SK-N-DZ (cell line): ENCODE measurements at places on chromosomes 6 and 20.

DNA sequence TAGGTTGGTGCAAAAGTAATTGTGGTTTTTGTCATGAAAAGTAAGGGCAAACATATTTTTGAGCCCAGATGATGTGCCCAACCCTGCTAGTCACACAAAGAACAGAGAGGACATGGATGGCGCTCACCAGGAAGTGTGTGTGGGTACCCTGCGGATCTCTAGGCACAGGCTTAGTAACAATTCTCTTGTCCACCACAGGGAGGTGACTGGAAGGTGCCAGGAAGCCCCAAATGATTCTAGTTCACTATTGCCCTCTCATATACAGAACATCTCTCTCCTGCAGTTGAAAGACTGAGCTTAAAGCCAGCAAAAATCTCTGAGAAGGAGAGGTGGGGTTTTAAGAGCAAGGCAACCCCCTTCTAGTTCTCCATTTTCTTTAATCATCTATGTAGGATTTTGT, 272.1 kb upstream of the TAB2 start:
- no peak for DNase-seq

- DNase-seq, result no peak
Measured at GRCh38 chr6:100171533-100172321, 177.7 kb upstream of the MCHR2 start.

GRCh38 chr6:41658636-41659035, 20.4 kb downstream of the MDFI start:
- no peak for DNase-seq

DNA sequence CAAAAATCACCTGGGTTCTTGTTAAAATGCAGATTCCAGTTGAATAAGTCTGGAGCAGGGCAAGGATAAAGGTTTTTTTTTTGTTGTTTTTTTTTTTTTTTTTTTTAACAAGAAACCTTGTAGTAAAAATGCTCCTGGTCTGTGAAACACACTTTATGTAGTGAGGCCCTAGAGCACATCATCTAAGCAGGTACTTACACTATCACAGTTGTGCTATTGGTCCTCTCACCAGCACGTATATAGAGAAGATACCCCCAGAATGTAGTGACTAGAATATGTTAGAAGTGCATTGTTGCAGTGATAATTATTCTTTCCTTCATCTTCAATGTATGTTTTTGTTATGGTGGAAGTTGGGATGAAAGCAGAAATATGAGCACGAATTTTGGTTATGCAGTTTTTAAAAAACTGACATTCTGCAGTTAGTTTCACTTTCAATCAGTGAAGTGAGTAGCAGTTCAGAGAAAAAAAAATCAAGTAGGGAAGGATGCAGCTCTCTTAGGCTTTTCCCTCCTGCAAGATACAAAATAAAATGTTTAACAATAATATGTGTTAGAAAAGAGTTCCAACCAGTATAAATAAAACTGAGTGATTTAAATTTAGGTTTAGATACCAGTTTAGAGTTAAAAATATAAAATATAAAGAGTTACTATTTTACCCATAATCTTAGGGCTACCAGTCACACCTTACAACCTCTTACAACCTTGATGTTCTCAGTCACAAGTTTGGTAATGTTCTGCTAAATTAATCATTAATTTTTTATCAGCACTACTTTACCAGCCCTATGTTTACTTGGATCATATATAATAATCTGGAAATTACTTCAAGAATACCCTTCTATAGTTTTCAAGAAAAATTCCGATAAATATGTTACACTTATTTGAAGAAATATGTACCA, 9.2 kb upstream of the DEFB113 start:
- DNase-seq, result no peak

DNA sequence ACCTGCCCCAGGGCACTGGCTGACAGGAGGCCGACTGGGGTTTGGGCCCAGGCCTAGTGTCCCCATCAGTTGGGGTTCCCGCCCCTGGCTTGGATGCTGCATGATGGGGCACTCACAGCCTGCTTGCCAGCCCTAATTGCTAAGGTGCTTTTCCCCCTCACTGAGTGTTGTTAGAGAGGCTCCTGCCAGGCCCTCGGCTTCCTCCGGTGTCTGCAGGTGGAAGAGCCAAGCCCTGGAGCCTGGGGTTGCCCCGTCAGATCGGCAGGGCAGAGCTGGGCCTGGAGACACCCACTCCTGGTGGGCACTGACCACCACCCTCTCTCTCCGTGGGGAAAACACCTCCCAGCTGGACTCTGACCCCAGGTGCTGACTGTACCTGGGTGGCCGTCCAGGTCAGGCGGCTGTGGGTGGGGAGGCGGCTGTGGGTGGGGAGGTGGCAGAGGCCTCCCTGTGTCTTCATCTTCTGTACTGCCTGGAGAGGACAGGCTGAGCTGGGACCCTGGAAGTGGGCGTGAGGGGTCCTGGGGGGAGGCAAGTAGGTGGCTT, 6.0 kb upstream of the CABLES2 start:
- DNase-seq, result no peak

DNA sequence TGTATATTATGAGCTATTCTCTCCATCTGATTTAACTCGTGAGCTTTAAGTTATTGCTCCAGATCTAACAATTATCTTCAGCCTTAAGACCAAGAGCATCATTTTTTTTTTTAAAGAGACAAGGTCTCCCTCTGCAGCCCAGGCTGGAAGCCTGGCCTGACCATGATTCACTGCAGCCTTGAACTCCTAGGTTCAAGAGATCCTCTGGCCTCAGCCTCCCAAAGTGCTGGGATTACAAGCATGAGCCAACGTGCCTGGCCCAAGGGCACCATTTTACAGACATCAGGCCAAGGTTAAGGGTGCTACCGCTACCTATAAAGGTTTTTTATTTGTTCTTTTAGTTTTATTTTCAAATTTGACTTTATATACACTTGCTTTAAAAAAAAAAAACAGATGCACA, 2.3 kb downstream of the SUPT3H start:
- DNase-seq, result no peak

GRCh38 chr6:121335087-121336008, 1.1 kb upstream of the TBC1D32 start:
- no peak for DNase-seq

GRCh38 chr6:133244519-133244918, 3.4 kb downstream of the EYA4 start:
- DNase-seq, result no peak

GRCh38 chr6:139376604-139377218, 2.3 kb upstream of the CITED2 start:
- no peak for DNase-seq

DNA sequence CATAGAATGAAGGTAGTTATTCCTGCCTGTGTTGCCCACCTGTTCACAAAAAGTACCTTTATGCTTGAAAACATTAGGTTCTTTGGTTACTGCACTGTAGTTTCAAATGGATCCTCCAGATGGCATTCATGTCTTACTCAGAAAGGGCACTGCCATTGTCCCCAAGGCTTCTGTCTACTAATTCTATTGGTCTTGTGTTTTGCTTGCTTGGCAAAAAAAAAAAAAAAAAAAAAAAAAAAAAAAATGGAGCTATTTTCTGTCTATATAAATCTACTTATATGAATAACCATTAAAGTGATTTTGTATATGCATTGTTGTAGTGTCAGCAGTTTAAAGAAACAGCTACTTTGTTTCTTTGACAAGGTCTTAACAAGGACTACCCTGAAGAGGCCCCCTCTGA, 12.7 kb upstream of the EFHC1 start:
- no peak for DNase-seq

DNA sequence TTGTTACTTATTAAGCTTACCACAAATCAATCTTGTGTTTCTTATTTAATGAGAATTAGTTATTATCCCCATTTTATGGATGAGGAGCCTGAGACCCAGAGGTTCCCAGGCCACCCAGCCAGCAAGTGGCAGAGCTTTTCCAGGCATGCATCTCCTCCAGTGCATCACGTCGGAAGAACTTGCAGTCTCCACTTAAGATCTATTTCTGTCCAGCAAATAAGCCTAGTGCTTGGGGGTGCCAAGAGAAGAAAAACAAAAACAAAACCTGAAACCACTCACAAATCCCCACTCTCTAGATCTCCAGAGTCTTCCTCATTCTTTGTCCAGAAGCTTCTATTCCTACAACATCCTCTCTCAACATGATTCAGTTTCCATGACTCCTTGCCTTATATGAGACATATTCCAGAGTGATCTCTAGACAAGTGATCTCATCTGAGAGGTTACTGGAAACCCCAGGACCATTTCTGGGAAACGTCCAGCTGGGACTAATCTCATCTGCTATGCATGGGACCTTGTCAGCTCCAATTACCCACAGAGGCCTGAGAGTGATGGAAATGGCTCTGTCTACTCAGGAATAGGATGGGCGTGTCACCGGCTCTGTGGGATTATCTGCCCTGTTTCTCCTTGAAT, 4.1 kb downstream of the GUCA1B start:
- DNase-seq, result peak; percentile 74

GRCh38 chr20:62391165-62392076, 4.5 kb downstream of the RPS21 start:
- no peak for DNase-seq

- no peak for DNase-seq
Measured at GRCh38 chr20:44135012-44135412, 52.0 kb downstream of the JPH2 start.

DNA sequence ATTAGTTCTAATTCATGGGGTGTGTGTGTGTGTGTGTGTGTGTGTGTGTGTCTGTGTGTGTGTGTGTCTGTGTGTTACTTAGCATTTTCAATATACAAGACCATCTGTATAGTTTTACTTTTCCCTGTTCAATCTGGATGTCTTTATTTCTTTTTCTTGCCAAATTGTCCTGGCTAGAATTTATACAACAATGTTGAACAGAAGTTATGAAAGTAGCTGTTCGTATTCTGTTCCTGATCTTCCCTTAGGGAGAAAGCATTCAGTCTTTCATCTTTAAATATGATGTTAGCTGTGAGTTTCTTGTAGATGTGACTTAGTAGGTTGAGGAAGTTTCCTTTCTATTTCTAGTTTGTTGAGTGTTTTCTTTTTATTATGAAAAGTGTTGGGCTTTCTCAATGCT, 334.7 kb upstream of the RNF24 start:
- no peak for DNase-seq

DNA sequence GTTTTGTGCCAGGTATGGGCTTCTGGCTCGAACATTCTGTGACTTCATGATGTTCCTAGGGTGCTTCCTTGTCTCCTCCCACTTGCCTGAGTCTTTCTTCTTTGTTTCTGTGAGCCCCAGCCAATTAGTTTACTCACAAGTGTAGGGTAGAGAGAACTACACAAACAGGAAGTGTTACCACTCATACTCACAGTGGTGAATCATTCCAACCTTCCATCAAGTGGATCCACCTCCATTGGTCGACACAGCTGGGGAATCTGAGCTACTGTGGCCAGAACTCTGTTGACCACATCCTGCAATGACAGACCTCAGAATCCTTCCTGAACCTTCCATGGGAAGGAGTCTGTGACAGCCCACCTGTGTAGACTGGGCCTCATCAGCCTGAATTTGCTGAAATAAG, 76.8 kb downstream of the UNC5CL start:
- DNase-seq, result no peak

GRCh38 chr6:70415247-70415646, 1.9 kb downstream of the FAM135A start:
- no peak for DNase-seq

DNA sequence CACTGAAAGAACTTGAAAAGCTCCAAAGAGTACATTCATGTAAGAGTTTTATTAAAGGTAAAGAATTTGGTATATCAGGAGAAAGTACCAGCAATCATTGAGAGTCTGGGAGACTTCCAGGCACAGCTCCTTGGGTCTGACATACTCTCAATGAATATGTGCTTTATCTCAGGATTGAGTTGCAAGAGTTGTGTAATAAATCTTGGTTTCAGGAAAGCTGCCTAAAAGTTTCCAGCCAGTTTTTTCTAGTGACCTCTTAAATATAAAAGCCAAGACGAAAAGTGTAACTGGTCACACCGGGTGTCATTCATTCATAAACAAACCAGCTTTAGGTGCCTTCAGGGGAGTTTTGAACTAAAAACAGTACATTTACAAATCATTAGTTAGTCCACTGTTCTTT, 21.6 kb upstream of the GJA1 start:
- DNase-seq, result no peak

DNA sequence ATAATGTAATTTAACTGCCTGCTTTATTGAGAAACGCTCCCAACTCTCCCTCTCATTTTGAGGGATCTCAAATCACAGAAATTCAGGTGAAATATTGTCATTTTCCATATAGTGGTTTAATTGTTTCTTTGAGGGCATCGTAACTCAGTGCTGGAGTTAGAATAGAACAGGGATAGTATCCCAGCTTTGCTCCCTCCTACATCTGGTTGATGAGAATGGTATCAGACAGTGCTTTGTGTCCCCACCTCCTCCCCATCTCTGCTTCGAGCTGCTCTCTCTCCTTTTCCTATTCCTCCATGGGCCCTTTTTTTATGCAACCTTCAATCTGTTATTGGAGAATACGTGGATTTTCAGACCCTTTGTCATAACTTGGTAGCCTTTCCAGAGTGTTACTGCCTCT, 41.2 kb upstream of the REV3L start:
- no peak for DNase-seq

GRCh38 chr20:21432911-21433310, 35.6 kb upstream of the NKX2-4 start:
- no peak for DNase-seq

DNA sequence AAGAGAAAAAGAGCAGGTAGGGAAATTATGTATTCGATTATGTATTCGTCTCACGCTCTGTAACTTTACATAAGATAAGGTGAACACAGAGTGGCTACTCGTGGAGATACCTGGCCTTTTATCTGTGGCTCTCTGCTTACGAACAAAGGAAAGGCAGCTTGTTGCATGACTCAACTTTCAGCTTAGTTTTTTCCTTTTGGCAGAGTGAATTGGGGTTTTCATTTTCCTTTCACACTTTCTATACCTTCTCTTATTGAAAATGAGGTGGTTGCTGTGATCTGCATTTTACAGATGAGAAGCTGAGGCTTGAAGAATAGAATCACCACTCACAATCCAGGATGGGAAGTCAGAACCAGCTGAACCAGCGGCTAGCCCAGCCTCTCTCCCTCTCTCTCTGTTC, 13.3 kb upstream of the KCNK15 start:
- no peak for DNase-seq

- DNase-seq, result no peak
Measured at GRCh38 chr6:25703005-25703404, 51.0 kb downstream of the SCGN start.

- no peak for DNase-seq
Measured at GRCh38 chr6:134537146-134537555, 219.2 kb upstream of the SGK1 start.

- no peak for DNase-seq
Measured at GRCh38 chr6:11430036-11430435, 107.5 kb upstream of the TMEM170B start.

DNA sequence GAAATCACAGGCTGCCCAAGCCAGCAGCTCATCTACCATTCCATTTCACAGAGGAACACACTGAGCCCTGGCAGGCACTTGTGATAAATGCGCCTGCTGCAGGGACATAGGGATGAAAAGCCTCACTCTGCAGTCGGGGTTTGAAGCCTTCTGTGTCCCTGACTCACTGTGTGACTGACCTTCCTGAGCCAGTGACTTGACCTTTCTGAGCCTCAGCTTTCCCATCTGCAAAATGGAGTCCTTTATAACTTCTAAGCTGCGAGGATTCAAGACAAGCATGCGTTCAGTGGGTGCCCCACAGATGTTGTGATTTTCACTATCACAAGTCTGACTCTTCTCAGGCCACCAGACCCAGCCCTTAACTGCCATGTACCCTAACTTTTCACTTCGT, 5.5 kb downstream of the TGM2 start:
- no peak for DNase-seq
